Mesenteric fat pad (tissue), 1 donor: ENCODE measurements at places on chromosomes 7 and 10. TPM values are rescaled to one million over a fixed set of nuclear protein-coding genes. Genes with fewer than 3 reads are reported as not detected.

- no peak for DNase-seq
Observed at GRCh38 chr10:10213237-10213636, 804.4 kb upstream of the CELF2 start.

The GIMAP6 gene
- 46.6 TPM for total RNA-seq

The LIPJ gene
- not detected for total RNA-seq

DNA sequence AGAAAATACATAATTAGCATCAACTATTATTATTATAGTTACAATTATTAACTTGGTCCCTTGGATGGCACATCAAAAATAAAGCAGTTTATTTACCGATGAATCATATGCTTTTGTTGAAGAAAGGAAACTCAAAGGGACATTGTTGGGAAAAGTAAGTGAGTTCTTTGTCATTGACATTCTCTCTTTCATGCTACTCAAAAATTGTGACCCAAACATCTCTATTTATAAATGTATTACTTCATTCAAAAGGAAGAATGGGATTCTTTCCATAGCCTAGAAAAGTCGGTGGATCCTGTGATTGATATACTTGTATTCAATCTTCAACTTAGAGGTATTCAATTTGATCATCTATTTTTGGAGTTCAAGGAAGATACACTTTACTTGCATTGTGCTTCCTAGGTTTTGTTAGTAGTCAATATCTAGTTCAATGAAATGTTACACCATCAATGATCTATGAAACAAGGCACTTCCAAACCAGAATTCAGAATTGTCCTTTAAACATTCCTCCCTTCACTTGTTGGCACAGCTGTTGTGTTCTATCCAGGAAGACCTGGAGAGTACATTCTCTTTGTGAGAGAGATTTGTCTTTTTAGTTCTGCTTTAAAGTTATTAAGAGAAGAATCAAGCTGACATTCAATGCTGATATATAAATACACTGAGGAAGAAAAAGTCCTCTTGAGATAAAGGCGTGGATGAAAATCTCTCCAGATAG, 235.2 kb downstream of the TMEM26 start:
- no peak for DNase-seq

The FAM13C gene
- 4.4 TPM for total RNA-seq

The PRR15 gene
- 3.1 TPM for total RNA-seq

DNA sequence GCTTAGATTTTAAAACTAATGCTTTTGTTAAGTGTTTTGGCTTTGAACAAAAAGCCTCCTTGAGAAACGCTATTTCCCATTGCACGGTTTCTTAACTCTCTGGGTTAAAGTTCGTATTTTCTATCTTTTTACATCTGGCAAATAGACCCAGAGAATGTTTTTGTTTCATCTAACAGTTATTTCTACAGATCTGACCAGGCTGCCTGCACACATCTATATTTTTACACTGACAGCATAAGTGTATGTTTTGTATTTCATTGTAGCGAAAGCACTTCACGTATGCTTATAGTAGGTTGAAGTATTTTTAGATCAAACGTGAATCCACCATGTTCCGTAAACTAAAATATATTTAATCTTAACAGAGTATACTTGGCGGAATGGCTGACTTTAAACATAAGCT, 477.3 kb downstream of the SDK1 start:
- no peak for DNase-seq

- DNase-seq = no peak
Observed at GRCh38 chr10:89659143-89660131, 14.4 kb upstream of the PANK1 start.

GRCh38 chr10:70678757-70679489, 6.6 kb downstream of the ADAMTS14 start:
- DNase-seq = no peak

- no peak for DNase-seq
Observed at GRCh38 chr10:121310151-121310711, 288.0 kb downstream of the FGFR2 start.

GRCh38 chr10:132357286-132358058, 25.5 kb downstream of the LRRC27 start:
- no peak for DNase-seq

GRCh38 chr10:131513445-131513844, 201.9 kb upstream of the TCERG1L start:
- DNase-seq = no peak

The MYO1G gene
- 8.7 TPM for total RNA-seq

The ZNF853 gene
- total RNA-seq = 4.1 TPM
